RWPE1 (cell line): ENCODE measurements at places on chromosomes 1 and 21.

DNA sequence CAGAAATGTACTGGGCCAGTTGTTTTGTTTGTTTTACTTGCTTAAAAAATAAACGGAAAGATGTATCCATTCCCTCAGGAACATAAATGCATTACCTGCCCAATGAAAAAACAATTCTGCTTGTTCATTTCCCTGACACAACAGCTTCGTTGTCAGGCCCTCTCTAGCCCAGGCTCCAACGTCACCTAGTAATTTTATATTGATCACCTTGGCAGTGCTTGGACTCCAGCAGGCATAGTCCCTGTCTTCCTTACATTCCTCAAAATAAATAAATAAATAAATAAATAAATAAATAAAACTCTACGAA is 1.2 kb downstream of the CEP170 start:
- DNase-seq, result no peak

DNA sequence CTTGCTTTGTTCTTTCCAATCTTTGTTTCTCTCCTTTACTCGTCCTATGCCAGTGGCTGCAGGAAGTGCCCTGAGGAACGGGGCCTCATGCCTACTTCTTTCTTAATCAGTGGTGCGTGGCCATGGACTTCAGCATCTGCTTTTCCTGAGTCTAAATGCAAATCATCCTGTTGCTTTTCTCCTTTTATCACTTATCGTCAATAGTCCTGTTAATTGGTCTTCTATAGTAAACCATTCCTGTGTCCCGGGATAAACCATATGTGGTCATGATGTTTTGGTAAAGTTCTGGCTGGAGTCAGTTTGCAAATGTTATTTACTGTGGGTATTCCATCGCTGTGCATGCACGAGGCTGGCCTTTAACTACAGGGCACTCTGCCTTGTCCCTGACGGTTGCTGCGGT is 47.5 kb downstream of the AGPAT3 start:
- DNase-seq, result no peak

- no peak for DNase-seq
Measured at GRCh38 chr1:225413708-225414375, 14.0 kb downstream of the LBR start.

- no peak for DNase-seq
Measured at GRCh38 chr1:32967888-32968568, 3.4 kb upstream of the RNF19B start.

DNA sequence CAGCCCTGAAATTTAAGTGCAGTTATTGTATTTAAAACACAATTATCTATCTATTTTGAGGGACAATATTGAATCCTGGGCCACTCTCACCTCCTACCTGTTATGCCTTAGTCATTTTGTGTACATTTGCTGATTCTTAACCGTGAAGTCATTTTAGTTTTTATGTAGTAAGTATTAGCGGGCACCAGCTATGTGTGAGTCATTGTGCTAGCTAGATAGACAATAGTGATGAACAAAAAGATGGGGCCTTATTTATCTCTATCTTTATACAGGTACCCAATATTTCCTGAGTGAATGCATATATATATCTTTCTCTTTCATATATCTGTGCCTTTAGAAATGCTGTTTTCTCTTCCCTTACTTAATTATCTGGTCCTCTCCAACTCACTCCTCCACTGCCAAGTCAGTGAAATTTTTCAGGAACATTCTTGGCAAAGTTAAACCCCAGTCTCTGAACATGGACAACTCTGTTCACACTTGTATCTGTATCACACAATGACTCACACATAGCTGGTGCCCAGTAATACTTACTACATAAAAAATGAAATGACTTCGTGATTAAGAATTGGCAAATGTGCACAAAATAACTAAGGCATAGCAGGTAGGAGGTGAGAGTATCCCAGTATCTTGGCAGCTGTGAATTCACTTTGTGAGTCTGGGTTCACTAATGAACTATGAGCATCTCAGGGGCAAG is 166.0 kb upstream of the C8B start:
- peak; percentile 24 for DNase-seq

GRCh38 chr1:222801067-222801466 is 13.8 kb upstream of the DISP1 start:
- no peak for DNase-seq

DNA sequence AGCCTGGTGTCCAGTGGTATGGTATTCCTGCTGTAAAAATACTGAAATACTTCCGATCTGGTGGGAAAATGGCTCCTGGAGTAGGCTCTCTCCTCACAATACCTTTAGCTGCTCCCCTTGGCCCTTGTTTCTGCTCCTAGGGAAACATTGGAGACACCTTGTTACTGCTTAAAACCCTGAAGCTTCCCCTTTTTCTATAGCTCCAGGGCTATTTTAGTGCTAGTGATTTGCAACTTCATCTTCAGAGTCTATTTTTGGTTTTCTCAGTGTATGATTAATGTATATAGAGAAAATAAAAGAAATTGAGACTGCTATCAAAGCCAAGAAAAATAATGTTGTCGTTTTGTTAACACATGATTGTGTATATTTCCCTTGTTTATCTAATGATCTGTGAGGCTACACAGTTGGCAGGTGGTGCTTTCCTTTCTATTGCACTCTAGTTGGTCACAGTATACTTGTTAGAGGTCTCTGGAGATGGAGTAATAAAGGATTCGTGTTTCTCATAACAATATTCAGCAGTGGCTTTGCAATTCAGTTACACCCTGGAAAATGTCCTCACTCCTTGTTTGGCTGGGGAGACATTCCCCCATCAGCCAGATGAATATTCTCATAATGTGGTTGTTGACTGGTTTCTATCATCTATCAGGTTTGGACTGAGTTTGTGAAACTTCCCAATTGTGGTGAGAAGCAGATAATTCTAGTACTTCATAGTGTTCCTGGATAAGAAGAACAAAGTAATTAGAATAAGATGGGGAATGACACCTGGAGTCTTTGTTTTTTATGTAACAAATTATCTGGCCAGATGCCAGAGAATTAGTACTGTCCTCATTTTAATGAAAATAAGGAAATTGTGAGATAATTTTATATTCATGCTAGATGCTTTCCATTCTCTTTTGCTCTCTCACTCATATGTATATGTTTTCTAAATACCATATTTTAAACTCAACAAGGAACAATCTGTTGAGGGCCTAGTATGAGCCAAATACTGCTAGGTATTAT is 44.8 kb upstream of the CACYBP start:
- no peak for DNase-seq

GRCh38 chr1:203112475-203112874 is 15.1 kb upstream of the ADORA1 start:
- no peak for DNase-seq

DNA sequence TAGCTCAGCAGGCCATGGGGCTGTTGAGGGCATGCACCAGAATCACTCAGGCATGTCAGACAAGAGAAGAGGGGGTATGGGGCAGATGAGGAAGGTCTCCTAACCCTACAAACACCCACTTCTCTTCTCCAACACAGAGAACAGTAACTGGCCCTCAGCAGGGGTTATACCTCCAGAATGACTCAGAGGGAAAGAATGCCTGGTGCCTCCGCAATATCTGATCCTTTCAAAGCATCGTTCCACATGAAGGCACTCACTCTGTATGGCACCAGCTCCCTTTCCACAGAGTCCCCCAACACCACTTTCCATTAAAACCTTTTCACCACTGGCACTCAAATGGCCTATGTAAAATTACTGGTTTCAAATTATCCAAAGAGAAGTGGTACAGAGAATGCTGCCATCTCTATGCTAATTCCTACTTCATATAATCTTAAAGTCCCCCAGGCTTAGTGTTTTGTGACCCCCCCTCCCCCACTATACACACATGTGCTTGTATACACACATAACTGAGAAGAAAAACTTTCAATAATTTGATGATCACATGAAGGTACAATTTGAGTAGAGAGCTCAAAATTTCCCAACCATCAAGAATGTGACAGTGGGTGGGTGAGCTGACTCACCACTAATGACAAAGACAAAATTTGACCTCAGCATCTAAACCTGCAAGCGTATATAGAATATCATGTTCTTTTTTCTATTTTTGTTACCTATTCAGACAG is 91.5 kb downstream of the SIPA1L2 start:
- peak; percentile 41 for DNase-seq

DNA sequence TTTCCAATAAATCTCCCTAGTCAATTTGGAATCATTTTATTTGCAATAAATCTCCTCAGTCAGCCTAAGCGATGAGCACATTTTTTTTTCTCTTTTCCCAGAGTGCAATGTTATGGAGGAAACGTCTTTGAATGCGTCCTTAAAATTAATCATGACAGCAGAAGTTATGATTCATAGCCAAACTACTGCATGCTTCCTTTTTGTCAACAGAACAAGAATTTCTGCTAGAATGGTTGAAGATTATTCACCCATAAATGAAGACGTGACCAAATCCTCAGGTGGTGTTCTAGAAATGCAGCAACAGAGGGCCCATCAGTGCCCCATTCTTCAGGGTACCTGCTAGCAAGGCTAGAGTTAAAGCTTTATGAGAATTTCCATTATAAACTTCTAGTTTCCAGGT is 407.9 kb upstream of the PKN2 start:
- peak; percentile 13 for DNase-seq

DNA sequence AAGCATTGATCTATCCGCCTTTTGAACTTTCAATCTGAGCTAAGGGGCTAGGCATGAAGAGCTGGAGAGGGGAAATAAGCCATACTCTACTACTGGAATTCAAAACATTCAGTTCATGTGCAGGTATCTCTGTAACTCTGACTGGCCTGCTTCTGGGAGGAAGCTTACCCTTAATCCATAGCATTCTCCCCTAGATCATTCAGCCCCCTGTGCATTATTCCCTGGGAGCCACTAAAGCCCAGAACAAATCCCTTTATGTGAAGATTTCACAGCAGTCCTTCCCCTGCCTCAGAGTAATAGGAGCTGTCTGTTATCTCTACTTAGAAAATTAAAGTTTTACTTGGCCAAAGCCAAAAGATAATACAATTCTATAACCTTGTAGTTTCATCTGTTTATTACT is 300.7 kb downstream of the SEC16B start:
- DNase-seq, result no peak

GRCh38 chr1:184437291-184437690 is 50.5 kb downstream of the C1orf21 start:
- no peak for DNase-seq

DNA sequence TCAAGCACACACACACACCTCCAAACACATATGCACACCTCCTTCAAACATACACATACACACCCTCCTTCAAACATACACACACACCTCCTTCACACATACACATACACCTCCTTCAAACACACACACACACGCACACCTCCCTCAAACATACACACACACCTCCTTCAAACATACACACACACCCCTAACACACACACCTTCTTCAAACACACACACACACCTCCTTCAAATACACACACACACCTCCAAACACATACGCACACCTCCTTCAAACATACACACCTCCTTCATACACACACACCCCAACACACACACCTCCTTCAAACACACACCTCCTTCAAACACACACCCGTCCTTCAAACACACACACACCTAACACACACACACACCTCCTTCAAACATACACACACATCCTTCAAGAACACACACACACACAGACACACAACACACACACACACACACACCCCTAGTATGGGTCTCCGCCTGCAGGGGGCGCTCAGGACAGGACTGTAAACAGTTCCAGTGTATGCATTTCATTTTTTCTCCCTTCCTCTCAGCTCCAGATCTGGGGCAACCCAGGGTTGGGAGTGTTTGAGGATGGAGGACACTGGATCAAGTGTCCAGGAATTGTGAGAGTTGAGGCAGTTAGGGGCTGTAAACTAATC is 12.1 kb downstream of the LGR6 start:
- DNase-seq, result no peak

DNA sequence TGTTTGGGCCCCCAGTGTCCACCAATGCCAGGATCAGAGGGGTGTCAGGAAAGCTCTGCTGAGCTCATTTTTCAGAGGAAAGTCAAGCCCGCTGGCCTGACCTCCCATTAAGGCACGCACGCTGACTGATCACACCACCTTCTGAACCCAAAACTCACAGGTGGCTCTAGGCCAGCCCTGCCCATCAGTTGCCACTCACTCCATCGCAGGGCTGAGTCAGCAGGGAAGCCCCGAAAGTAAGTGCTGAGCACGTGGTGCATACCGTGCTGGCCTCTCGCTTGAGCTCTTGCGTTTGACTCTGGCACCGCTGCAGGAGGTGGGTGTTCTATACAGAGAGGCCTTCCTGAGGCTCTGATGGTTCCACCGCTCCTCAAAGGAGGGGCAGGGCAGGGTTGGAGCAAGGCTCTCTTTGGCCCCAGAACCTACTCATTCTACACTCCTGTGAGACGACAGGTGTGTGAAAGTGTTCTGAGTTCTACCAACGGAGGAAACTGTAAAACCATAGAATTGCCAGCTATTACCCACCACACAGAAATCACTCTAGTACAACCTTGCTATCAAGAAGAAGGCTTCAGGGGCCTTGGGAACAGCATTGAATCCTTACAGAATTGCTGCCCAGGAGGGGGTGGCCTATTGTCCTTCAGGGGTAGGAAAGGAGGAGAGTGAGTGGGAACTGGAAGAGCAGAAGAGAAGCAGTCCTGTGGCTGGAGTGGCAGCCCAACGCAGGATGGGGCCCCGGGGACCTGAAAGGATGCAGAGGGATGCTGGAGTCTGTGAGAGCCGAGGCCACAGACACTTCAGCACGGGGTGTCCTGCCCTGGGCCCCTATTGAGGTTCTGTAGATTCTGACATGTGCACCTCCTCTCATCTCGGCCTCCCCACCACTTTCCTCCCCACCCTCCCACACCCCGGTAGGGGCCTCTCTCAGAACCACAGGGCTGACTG is 214.7 kb upstream of the EDN2 start:
- no peak for DNase-seq

GRCh38 chr1:24984800-24985522 is 54.9 kb upstream of the RUNX3 start:
- no peak for DNase-seq

DNA sequence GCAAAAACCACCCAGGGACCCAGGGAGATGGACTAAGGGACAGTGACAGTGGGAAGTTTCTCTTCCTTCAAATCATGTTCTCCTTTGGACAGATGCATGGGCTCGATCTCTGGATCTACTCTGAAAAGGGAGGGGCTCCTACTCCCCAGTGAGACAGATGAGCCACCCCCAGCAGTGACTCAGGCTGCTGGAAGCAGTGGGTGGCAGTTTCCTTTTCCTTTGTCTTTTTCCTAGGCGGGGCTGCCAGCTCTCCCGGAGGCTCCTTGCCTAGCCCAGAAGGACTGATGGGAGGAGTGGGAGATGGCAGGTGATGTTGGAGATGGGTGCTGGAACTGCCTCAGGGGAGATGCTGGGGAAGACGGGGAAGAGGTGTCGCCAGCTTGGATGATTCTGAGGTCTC is 41.0 kb upstream of the IGSF21 start:
- no peak for DNase-seq

DNA sequence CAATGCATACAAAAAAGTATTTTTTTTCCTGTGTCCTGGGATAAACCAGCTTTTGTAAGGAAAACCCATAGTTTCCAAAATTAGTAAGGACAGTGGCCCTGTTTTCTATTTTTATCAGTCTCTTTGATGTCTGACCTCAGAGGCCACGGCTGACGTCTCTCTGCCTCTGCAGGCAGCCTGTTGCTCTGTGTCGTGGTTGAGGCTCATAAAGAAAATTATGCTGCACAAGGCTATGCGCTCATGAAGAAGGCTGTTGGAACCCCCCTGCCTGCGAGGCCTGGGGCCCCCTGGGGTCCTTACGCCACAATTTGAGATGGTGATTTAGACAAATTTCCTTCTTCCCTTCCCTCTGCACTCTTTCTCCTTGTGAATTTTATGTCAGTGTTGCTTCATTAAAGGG is 48.9 kb downstream of the AGPAT3 start:
- no peak for DNase-seq
